ENCODE measurements at places on chromosomes 16 and 17.
A peak's percentile ranks its signal among the peaks of the same experiment; 100 is the strongest.

DNA sequence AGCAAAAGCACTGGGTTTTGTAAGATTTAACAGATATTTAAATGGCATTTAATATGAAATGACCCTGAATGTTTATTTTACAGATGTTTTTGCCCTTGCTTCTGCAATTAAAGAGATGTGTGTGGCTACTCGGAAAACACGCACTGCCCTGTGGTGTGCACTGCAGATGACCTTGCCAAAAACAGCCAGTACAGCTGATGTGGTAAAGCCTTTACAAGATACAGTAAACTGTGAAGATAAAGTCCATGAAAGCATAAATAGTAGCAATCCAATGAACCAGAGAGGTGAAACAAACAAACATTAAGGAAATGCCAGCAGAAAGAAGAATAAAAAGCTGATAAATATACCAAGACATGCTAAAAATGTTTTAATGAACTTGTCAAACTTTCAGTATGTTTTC, 15.7 kb downstream of the CCDC43 start:
- no peak for DNase-seq

GRCh38 chr16:29011112-29011511, 26.3 kb downstream of the LAT start:
- no peak for DNase-seq

DNA sequence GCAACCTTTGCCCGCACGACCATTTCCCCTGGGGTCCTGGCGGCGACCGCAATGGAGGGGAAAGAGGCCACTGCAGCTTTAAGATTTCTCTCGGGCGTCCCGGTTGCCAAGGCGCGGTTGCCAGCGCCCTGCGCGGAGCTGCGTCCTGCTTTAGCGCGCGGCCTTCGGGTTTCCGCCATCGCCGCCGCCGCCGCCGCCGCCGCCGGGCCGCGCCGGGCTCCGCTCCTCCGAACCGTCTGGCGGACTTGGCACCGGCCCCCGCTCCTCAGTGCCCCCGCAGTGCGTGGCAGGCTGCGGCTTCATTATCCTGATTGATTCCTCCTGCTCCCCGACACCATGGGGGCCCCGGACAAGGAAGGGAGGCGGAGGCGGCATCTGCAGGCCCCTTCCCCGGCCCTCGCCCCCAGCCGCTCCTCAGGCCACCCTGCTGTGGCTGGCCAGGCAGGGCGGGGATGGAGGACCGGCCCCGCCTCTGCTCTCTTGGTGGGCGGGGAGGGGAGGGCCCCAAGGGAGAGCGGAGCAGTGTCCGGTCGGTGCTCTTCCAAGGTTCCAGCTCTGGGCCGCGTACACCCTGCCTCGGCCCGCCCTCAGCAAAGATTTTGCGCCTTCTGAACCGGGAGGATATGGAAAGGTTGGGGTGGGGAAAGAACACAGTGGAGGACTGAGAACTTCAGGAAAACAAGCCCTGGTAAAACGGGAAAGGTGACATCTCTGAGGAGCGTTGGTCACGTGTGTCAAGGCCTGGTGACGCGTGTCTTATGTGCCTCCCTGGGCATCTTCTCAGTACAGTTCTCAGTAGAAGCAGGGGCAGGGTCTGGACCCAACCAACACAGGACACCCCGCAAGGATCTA, 34.0 kb downstream of the NEUROD2 start:
- DNase-seq: peak; percentile 78

GRCh38 chr17:17729620-17730249, 48.5 kb downstream of the RAI1 start:
- peak; percentile 42 for DNase-seq

GRCh38 chr17:55263569-55264277, 1.0 kb upstream of the HLF start:
- peak; percentile 44 for DNase-seq

DNA sequence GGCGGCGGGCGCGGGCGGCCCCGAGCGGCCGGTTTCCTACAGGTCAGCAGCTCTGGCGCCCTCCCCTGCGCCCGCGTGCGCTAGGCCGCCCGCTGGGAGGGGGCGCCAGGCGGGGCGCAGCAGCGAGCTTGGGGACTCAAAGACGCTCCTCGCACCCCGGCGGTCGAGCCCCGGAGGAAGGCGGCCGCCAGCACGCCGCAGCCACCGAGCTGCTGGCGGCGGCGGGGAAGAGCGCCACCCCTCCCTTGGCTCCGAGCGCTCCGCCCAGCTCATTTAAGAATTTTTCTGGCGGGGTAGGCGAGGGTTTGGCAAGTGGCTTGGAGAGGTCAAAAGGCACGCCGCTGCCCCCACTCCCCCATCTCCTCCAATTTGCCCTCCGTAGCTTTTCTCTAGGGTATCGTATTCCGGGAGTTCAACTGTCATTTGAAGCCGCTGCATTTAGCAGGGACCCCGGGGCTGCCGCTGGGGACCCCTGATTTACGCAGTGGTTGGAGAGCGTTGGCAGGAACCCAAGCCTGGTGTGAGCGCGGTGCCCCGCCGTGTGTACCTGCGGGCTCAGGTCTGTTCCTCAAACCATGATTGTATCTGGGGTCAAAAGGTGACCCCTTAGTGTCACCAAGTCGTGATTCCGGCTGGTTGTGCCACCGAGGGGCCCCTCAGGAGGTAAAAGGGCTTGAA, 59.5 kb upstream of the GSE1 start:
- peak; percentile 87 for DNase-seq

GRCh38 chr16:86730086-86730485, 151.7 kb downstream of the FOXL1 start:
- DNase-seq: no peak

- DNase-seq: peak; percentile 86
These were observed 41.2 kb upstream of the RHOT1 start for GRCh38 chr17:32100971-32101631.

GRCh38 chr17:42183741-42184711, 1.2 kb downstream of the HCRT start:
- peak; percentile 90 for DNase-seq

GRCh38 chr17:61797283-61797682, 66.0 kb downstream of the BRIP1 start:
- no peak for DNase-seq

- no peak for DNase-seq
These were observed 4.0 kb downstream of the CRYBA1 start for GRCh38 chr17:29250666-29251065.

DNA sequence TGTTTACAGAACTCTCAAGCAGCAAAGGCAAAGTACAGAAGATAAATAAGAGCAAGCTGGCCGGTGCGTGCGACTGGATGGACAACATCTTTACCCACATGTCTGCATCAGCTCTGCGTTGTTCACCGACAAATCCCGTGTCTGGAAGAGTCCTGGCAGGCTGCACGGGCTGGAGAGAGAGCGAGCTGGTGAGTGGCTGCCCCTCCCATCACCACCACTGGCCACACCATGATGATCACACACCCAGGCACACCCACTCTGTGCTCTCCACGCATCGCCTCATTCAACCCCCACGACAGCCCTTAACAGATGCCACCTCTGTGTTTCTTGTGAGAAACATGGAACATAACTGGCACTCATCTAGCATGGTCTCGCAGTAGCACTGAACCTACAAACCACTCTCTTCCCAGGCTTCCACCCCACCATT, 59.2 kb downstream of the ANKRD11 start:
- no peak for DNase-seq

GRCh38 chr16:71421911-71422310, 19.9 kb downstream of the TLE7 start:
- DNase-seq: peak; percentile 42

DNA sequence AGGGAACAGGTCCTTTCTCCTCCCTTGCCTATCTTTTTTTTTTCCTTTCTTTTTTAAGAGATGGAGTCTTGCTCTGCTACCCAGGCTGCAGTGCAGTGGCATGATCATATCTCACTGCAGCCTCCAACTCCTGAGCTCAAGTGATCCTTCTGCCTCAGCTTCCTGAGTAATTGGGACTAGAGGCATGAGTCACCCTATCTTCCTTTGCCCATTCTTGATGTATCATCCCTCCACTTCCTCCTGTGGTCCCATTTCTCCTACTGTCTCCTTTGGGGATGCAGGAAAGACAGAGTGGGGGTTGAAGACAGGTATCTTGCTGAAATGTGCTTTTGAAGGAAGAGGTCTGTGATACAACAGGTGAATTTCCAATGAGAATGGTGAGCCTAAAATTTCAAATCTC, 5.5 kb downstream of the MYO19 start:
- no peak for DNase-seq

DNA sequence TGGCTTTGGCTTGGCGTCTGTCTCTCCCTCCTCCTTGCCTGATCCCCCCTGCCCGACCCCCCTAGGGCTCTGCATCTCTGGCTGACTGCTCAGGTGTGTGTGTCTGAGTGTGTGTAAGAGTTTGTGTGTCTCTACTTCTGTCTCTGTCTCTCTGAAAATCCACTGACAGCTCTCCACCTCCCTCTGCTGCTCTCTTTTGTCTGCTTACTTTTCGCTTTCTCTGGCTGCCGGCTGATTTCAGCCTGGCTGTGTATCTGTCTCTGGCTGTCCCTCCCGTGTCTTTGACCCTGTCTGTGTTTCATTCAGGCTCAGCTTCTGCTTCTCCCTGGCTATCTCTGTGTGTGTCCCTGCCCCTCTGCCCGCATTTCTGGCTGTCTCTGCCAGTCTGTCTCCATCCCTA, 3.8 kb upstream of the SPEM1 start:
- no peak for DNase-seq

Measured in NCI-H69 (cell line).